ENCODE measurements at places on chromosomes 7 and 10.

DNA sequence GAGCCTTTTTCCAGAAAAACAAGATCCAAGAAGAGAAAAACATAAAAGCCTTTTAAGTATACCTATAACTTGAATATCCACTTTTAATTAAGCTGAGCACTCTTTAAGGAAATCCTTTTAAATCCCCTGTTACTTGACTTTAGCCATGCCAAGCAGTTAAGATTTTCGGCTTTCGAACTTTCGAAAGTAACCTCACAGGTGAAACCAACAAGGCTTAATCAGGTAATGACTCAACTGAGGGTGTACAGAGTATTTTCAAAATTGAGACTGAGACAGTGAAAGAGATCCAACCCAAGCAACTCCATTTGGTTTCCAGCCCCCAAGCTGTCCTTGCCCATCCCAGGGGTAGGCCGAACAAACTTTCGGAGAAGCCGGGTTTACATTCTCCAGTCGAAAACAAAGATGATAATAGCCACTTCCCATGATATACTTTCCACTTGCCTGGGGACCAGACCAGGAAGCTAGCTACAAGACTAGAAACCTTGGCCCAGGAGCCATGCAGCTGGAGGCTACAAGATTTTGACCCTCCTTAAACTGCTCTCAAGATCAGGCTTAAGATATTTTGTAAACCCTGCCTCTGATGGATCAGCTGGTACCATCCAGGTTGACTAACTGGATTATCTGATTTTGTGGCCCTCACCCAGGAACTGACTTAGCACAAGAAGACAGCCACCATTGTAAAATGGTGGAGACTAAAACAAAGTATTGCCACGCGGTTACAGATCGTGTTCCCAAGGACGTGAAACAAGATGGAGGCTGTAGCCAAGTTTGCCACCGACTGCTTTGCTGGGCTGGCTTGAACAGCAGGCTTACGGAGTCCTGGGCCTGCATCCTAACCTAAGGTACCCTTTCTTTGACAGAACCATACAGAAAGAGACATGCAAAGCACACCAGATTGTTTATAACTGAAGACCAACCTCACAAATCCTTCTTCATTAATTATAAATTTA is 32.3 kb downstream of the C1GALT1 start:
- DNase-seq, result no peak

GRCh38 chr10:121698336-121698735 is 100.1 kb upstream of the FGFR2 start:
- DNase-seq, result no peak

DNA sequence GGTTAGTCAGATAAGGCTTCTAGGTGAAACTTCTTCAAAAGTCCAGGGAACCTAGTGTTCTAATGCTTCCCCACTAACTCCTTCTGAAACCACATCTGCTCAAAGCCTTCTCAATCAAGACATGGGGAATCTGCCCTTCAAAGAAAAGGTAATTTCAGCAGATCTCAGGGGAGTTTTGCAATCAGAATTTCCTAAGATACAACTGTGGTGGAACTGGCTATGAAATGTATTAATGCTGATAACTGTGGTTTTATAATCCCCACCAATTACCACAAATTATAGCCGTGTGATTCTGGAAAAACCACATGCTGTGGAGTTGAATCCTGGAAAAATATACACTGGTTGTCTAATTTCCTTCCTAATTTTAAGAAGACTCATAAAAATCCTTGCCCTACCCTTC is 233.8 kb downstream of the SORCS1 start:
- DNase-seq, result no peak

GRCh38 chr10:107442035-107442505 is 277.6 kb upstream of the SORCS1 start:
- DNase-seq, result no peak

GRCh38 chr7:46220066-46220630 is 299.1 kb upstream of the IGFBP3 start:
- DNase-seq, result no peak

DNA sequence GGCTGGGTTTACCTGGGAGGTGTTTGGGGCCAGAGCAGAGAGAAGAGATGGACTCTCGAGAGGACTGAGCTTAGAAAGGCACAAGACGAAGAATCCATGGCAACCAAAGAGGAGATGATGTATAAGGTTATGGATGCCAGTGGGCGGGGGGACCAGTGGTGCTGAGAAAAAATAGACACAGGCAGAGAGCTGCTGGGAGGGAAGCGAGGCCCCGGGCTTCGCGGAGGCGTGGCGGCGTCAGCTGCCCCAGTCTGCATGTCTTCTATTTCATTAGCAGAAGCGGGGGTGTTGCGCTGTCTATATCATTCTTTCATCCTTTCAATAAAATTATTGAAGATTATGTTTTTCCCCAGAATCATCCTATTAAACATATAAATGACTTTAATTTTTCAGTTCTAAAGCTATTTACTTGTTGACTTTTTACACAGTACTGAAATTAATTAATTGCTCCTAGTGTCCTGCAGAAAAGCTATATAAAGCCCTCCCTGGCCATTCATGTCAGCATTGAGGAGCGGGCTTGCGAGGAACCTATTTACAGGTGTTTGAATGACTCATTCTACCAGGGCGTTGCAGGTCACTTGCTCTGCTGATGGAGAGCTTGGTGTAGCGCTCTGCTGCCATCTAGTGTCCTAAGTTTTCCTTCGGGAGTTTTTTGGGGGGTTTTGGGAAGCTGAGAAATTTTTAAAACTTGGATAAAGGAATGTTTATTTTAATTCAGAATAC is 42.9 kb upstream of the BHLHA15 start:
- DNase-seq, result peak; percentile 88

- DNase-seq, result peak; percentile 19
Observed at GRCh38 chr7:139776486-139777132, 1.2 kb downstream of the HIPK2 start.

DNA sequence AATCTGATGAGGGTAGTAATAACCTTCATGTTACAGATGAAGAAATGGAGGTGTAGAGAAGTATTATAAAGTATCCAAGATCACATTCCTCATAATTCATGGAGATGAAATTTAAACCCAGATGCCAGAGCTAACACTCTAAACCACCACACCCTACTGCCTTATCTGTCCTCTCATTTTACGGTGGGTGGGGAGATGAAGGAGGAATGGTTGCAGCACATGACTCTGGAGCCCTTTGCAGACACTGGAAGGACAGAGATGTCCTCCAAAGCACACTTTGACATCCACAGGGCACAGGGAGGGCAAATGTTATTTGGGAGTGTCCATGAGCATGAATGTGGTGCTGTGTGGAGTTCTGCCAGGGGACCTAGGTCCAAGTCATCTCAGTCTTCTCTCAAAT is 1.1 kb downstream of the PLEKHS1 start:
- DNase-seq, result no peak

DNA sequence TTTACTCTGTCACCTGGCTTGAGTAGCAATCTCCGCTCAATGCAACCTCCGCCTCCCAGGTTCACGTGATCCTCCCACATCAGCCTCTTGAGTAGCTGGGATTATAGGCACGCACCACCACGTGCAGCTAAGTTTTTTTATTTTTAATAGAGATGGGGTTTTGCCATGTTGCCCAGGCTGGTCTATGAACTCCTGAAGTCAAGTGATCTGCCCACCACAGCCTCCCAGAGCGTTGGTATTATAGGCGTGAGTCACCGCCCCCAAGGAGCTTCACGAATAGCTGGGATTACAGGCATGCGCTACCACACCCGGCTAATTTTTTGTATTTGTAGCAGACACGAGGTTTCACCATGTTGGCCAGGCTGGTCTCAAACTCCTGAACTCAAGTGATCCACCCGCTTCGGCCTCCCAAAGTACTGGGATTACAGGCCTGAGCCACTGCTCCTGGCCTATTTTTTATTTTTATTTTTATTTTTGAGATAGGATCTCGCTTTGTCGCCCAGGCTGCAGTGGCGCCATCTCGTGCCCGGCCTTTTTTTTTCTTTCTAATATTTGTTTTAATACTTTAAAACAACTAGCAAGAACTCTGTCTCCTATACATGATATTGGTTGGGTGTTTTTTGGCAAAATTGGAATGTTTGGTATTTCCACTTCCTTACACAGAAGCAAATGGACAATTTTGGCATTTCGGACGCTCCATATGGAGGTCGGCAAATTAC is 1.1 kb downstream of the EFCAB10 start:
- DNase-seq, result no peak

DNA sequence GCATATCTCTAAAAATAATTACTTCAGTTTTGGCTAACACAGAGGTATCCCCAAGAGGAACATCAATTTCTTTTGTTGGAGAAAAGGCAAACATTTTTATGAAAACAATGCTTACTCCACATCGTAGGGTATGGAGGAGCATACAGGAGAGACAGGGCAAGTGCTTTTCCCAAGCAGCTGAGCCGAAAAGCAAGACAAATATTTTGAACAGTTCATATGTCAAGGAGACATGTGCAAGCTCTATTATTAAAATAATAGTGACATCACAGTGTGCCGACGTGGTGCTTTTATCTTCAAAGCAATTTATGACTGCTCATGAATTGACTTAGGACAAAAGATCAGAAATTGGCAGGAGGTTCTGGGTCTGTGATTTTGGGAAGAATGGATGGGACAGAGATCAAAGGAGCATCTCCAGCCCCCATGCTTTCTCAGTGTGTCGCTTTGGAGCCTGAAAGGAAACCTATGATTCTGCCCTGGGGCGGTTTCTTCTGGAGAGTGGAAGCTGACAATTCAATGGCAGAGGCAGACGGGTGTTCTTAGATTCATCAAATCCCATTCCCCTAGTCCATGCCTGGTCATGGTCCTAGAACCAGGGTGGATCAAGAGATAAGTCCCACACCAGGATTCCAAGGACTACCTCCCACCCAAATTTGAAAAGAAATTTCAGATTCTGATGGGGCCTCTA is 97.1 kb downstream of the JCAD start:
- no peak for DNase-seq

- DNase-seq, result no peak
Observed at GRCh38 chr7:142024547-142024946, 28.9 kb downstream of the MGAM start.

- no peak for DNase-seq
Observed at GRCh38 chr10:90125456-90126255, 424.3 kb downstream of the KIF20B start.

DNA sequence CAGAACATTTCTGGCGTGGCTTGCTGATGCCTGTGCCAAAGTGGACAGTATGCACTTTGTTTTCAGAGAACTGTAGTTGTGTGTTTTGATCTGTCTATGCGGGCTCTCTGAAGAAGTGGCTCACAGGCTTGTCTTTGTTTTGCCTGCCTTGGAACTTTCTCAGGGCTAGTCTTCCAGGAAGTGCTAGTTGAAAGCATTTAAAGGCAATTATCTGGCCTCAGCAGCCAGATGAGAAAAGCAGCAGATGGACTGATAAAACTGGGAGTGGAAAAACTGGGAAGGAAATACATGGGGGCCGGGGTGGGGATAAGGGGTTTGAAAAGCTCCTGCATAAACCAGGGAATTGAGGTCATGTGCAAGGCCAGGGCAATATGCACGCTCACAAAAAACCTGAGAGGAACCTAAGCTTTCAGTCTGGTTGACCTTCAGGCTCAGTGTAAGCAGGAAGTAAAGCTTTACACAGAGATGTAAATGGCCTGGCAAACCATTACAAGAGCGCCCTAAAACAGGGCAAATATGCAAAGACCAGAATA is 94.5 kb downstream of the ZNF33B start:
- no peak for DNase-seq

- peak; percentile 48 for DNase-seq
Observed at GRCh38 chr7:140238778-140239652, 62.2 kb upstream of the KDM7A start.

- no peak for DNase-seq
Observed at GRCh38 chr10:119772334-119772733, 46.5 kb downstream of the INPP5F start.

DNA sequence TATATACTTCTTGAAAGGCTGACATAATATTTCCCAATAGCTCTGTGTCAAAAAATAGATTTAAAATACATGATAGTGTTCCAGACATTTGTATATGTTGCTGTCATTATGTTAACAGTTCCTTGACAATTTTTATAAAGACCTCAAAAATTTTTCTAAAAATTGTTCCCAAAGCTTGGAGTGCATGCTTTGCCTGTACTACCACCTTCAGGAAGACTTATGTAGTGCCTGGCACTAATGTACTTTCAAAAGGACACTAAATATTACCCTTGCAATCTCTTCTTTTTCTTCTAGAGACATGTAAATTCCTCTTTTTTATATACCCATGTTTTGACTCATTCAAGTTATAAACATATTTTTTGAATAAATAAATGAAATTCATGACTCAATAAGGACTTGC is 48.0 kb upstream of the SP8 start:
- no peak for DNase-seq

DNA sequence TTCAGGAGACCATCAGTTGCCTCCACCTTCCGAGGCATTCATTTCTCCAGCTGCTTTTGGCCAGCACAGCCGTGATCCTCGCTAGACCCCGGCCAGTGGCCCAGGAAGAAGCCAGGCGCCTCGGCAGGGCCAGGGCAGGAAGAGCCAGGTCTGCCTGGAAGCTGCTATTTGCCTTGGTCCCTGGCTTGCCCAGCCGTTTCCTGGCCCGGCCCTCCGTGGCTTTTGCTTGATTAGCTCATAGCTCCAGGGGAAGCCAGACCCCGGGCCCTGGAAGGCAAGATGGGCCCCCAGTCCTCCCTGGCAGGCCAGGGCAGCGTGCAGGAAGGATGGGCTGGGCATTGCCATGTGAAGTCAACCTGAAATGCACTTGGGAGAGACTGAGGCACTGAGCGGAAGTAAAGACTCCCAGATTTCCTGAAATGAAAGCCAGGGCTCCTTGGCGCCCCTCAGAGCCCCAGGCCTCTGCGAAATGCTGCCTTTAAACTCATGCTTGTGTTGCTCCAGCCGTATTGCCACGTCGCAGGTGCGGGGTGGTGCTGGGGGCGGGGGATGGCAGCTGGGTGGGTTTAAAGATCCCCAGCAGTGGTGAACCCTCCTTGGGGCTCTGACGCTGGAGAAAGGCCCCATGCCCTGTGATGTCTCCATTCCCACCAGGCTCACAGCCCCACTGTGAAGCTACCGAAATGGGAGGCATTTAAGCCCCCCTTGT is 160.6 kb downstream of the GRK5 start:
- no peak for DNase-seq

DNA sequence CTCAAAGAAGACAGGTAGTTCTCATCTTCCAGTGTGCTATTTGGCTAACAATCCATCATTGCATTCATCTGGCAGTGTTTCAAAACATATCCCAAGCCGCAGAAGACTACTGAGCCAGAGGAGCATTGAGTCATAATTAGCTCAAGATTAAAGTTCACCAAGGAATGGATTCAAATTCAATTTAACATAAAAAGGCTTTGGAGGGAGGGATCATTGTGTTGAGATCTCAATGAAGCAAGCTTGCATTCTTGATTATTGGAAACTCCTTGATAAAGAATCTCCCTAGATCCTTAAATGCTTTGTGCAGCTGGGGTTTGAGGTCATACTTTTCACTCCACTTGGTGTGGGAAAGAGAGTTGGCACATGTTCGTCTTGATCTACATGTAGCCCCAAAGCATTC is 142.8 kb upstream of the SEMA3A start:
- DNase-seq, result no peak
